ENCODE measurements at places on chromosomes 5 and 9.
A peak's percentile ranks its signal among the peaks of the same experiment; 100 is the strongest.

DNA sequence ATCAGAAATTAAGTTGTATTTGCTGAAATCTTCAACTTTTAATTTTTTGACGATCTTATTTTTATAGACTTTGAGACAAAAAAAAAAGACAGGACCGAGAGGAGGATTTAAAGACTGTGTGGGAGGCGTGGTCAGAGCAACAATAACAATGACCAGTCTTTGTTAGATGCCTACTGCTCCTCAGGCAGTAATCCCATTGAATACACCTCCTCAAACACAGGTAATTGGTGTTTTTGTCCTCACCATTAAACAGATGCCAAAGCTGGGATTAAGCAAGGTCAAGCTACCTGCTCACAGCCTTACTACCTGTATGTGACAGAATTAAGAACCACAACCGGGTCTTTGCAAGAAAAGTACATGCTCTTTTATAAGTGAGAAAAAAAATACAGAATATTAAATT lies 233.3 kb upstream of the GRAMD2B start:
- no peak for DNase-seq

GRCh38 chr9:118331622-118332045 lies 627.4 kb downstream of the TLR4 start:
- DNase-seq = peak; percentile 17

- DNase-seq = no peak
Measured at GRCh38 chr9:76289042-76289441, 105.2 kb downstream of the RFK start.

- DNase-seq = no peak
Measured at GRCh38 chr5:146007989-146008388, 71.6 kb downstream of the SH3RF2 start.

GRCh38 chr9:87643778-87644570 lies 81.9 kb upstream of the CTSL start:
- DNase-seq = no peak

- DNase-seq = peak; percentile 50
Measured at GRCh38 chr5:57316798-57317327, 143.0 kb downstream of the GPBP1 start.

DNA sequence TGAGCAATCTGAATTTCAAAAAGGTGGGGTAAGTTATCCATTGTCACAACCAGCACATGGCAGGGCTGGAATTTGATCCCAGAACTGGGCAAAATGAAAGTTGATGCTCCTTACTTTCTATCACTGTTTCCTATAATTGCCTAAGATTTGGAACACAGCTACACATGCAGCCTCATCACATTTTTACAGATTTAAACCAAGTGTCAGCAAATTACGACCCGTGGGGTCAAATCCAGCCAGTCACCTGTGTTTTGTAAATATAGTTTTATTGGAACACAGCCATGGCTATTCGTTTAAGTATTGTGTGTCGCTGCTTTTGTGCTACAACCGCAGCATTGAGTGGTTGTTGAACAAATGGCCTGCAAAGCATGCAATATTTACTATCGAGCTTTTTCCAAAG lies 94.3 kb downstream of the SREK1 start:
- no peak for DNase-seq

- no peak for DNase-seq
Measured at GRCh38 chr9:96169484-96169883, 132.5 kb downstream of the HSD17B3 start.

GRCh38 chr5:178547052-178547666 lies 43.0 kb downstream of the COL23A1 start:
- DNase-seq = no peak

- DNase-seq = no peak
Measured at GRCh38 chr9:123807251-123807650, 122.7 kb downstream of the DENND1A start.

- no peak for DNase-seq
Measured at GRCh38 chr9:137679249-137679648, 60.4 kb downstream of the EHMT1 start.

DNA sequence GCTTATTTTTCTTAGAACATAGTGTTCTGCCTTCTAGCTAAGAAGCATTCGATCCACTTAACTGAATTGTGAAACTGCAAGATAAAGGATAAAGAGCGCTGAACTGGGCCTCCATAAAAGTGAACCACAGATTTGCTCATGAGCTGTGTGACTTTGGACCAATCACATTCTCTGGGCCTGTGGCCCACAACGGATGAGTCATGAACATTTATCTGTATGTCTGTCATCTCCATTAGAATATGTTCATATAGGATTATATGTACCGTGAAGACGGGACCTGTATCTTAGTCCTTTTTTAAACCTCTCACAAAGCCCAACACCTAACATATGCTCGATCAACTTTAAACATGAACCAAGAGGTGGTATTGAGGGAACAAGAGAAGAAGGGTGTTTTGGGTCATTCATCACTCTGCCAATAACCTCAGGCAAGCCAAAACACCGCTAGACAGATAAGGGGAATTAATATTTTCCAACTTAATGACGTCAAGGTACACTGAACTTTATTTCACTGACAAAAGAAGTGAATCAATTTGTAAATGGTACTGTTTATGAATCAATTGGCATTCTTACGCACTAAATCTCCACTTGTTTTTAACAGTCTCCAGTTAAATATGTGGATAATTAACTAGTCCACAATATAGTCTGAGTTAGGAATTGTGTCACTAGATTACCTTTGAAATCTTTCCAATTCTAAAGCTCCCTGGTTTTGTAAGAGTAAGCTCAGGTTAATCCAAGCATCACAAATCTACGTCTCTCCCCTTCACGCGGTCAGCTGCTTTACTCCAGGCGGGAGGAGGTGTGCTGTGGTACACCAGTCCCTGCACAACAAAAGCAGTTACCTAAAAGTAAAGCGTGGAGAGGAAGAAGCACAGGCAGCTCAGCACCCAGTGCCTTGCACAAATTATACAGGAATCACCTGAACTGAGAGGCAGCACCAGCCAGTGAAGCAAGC lies 1.6 kb downstream of the TMEM245 start:
- DNase-seq = no peak

DNA sequence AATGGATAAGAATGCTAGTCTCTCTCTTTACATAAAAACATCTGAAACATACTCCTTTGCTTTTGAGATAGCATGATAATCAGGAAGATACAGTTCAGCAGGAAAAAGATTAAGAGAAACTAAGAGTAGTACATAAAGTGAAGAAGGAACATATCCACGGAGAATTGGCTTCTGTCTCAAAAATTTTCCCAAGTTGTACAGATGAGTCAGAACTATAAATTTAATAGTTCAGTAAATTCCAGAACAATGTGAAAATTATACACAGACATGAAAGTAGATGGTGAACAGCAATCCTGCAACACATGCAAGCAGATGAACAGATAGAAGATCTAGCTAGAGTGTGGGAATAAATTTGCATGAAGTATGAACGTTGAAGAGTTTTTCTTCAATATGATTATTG lies 691.4 kb upstream of the RIOK2 start:
- peak; percentile 36 for DNase-seq

GRCh38 chr5:75677607-75678006 lies 39.6 kb downstream of the POC5 start:
- DNase-seq = no peak

- DNase-seq = peak; percentile 63
Measured at GRCh38 chr5:143314659-143315058, 88.8 kb downstream of the NR3C1 start.

- DNase-seq = no peak
Measured at GRCh38 chr5:74977471-74977870, 74.9 kb downstream of the GCNT4 start.

GRCh38 chr5:7473668-7474215 lies 77.8 kb downstream of the ADCY2 start:
- DNase-seq = no peak

DNA sequence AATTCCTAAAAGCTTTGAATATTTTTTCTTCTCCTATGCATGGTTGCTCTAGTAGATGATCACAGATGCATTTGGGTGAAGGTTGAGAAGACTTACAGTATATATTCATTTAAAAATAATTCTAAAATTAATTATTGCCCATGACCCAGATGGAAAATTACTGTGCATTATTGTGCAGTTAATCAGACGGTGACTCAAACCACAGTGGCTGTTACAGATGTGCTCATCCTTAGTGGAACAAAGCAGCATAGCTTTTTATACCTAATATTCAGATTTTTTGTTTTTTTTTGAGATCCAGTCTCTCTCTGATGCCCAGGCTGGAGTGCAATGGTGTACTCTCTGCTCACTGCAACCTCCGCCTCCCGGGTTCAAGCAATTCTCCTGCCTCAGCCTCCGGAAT lies 10.7 kb downstream of the OR2V1 start:
- no peak for DNase-seq

DNA sequence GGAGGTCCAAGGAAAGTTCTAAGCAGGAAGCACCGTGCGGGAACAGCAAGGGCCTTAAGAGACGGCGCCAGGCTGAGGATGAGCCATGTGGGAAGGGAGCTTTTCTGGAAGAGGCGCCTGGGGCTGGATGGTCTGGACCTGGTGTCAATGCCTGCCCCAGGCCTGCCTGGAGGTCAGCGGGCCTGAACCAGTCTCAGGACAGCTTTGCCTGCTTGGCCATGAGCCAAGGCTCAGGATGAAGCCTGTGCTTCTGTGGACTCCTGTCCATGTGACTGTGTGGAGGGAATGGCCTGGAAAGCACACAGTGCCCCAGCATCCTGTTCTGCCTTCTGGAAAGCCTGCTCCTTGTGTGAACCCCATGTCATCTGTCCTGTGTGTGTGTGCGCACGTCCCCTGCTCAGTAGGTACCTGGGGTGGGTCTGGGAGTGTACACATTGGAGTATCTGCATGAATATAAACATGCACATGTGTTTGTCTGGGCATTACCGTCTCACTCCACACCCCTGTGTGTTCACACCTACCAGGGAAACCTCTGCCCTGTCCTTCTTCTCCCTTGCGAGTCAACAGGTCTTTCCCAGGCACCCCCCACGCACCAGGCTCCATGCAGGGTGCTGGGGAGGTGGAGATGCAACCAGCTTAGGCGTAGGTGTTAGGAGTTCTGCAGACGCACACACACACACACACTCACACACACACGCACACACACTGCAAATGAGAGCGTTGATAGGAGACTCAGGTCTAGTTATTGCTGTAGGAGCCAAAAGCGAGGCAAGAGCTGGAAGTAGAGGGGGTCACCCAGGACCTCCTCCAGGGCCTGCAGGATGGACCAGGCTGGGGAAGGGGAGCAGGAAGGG lies 24.8 kb downstream of the DAB2IP start:
- DNase-seq = no peak

Measured in GM04503 (cell line).